Caco-2 (cell line): ENCODE measurements at places on chromosomes 3 and 15. TPM values are rescaled to one million over a fixed set of nuclear protein-coding genes. Genes with fewer than 3 reads are reported as not detected.
A peak's percentile ranks its signal among the peaks of the same experiment; 100 is the strongest.

The DNAJC13 gene
- total RNA-seq = 38.1 and 42.3 TPM in 2 replicates

GRCh38 chr3:160779040-160779439 lies 23.0 kb downstream of the PPM1L start:
- DNase-seq = no peak

DNA sequence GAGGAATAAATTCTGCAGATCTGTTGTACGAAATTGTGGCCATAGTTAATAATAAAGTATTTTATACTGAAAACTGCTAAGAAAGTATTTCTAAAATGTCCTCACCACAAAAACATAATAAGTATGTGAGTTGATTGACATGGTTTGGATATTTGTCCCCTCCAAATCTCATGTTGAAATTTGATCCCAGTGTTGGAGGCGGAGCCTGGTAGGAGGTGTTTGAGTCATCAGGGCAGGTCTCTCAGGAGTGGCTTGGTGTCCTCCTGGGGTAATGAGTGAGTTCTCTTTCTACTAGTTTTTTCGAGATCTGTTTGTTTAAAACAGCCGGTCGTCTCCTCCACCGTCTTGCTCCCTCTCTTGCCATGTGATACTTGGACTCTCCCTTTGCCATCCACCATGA lies 424.1 kb upstream of the KCNMB2 start:
- DNase-seq = peak; percentile 41

The TGM5 gene
- not detected in 2 replicates for total RNA-seq

DNA sequence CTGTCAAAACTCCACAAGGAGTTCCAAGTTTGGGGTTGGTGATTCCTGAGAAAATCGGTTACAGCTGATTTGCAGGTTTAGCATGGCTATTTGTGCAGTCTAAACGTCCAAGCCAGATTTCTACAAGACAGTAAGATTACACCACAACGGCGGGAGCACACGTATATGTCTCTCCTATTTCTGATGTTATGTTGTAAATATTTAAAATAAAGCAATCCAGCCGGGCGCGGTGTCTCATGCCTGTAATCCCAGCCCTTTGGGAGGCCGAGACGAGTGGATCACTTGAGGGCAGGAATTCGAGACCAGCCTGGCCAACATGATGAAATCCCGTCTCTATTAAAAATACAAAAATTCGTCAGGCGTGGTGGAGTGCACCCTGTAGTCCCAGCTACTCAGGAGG lies 106.8 kb upstream of the IGF1R start:
- no peak for DNase-seq

DNA sequence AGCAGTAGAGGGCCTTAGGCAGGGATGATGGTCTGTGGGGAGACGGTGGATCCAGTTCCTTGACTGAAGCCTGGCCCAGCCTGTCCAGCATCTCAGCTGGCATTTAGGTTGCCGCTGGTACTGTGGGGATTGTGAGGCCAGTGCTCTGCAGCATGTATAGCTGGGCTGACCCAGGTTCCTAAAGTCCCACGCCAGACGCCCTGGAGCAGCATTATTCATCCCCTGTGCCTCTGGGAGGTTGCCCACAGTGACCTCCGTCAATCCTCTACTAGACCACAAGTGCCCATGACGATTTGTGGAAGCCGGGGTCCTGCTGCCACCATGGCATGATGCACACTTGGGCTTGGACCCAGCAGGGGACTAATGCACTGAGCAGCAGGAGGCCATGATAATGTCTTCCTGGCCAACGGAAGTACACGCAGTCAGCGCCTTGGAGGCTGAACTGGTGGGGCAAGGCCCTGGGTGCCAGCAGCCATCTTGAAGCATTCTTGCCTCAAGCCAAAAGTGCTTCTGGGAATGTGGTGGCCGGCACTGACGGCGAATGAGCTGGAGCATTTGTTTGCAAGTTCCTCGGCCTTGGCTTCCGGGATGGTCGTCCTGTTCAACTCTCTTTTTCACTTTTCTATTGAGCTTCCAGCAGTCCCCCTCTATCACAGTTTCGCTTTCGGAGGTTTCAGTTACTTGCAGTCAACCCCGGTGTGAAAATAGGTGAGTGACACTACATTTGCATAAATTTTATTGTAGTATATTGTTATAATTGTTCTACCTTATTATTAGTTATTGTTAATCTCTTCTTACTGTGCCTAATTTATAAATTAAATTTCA lies 949.4 kb downstream of the ROBO1 start:
- DNase-seq = no peak
